T-helper 9 cell (primary cell): ENCODE measurements at places on chromosomes 2 and 18.

- no peak for DNase-seq
Measured at GRCh38 chr2:152537081-152537651, 180.1 kb downstream of the PRPF40A start.

GRCh38 chr18:22296304-22296703 lies 121.4 kb downstream of the CTAGE1 start:
- DNase-seq = no peak

DNA sequence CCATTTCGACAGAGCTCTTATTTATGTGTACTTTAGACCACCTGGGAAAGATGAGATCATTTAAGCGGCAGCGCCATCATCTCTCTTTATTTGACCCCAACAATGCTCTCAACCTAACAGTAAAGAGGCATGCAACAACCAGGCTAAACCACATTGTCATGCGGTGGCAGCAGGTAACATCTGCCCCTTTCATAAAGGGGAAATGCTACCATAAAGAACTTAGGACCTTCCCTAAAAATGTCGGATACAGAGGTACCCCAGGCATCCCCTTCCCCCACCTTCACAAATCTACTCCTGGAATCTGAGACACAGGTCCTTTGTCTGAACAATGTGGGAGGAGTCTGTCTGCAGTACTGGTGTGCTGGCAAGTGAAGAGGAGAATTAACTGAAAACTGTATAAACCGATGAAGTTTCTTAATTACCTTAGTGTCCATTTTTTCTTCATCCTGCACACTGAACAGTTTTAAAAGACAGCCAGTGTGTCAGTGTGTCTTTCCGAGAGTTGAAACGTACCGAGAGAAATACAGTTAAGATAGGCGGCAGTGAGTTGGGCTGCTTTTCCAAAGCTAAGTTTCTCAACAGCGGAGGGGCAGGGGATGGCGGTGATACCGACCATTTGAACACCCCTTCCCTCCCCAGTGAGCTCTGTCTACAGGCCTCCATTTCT lies 1.9 kb downstream of the MEX3C start:
- DNase-seq = peak; percentile 12

- no peak for DNase-seq
Measured at GRCh38 chr2:61229936-61230335, 67.9 kb downstream of the C2orf74 start.

DNA sequence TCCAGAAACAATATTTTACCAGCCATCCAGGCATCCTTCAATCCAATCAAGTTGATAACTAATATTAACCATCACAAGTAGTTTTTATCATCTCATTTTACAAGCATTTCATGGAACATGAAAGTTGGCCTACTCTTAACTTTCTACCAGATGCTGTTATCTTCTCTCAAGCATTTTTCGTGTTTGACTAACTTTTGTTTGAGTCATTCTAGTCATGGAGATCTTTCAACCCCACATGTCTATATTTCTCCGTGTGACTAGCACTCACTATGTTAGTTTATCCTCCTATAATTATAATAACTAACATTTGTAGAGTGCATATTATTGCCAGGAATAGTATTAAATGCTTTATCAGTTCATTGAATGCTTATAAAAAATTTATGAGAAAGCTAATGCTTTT lies 307.0 kb upstream of the CWC22 start:
- no peak for DNase-seq

DNA sequence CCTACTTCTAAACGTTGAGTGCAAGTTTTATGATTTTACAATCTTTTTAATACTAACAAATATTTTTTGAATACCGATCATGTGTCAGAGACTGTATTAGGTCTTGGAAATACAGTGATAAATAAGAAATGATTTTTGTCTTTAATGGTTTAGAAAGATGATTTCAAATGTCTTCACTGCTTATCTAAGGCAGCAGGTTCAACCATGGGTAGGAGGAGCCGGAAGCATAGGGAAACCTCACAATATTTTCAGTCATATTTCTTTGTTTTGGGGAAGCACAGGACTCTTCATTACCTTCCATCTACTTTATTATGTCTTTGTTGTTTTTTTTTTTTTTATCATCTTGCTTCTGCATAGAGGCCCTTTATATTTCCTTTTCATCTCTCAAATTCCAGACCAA lies 165.2 kb upstream of the EPC2 start:
- no peak for DNase-seq

DNA sequence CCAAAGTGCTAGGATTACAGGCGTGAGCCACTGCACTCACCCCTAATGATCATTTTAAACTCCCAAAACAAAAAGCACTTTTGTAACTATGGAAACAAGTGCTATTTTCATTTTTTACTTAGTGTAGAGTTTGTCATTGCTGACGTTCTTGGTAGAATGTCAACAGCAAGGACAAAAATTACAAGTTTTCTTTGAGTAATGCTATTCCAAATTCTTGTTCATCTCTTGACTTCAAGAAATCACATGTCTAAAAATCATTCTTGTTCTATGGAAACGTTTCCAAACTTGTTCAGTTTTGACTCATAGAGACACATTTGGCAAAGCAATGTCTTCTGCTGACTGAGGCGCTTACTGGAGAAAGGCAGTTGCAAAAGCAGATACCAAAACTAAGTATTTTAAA lies 82.6 kb downstream of the MBP start:
- DNase-seq = no peak

GRCh38 chr2:224572338-224572737 lies 12.8 kb downstream of the CUL3 start:
- no peak for DNase-seq

DNA sequence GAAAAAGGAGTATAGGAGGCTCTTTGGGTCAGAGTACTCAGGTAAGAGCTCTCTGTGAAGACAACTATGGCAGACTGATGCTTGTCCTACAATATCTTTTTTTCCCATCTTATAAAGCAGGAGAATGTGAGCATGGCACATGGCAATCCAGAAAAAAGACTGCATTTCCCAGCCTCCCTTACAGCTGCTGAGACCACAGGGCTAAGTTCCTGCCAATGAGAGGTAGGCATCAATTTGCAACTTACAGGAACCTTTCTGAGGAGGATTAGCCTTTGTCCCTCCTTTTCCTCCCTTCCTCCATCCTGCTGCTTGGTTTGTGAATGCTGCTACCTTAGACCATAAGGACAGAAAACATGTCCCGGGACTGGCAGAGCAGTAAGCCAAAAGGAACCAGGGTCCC lies 37.8 kb upstream of the ST8SIA5 start:
- DNase-seq = no peak

- DNase-seq = peak; percentile 11
Measured at GRCh38 chr2:10123281-10123680, 742 bp downstream of the RRM2 start.

DNA sequence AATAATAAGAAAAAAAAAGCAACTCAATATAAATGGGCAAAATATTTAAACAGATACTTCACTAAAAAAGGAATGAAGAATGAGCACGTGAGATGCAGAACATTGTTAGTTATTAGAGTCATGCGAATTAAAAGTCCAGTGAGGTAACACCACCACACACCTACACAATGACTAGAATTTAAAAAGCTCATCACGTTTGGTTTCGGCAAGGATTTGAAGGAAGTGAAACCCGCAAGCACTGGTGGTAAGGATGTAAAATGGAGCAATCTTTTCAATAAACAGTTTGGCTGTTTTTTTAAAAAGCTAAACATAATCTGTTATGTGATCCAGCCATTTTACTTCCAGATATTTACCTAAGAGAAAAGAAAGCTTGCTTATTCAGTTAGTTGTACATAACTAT lies 1181.6 kb upstream of the CELF4 start:
- DNase-seq = no peak

DNA sequence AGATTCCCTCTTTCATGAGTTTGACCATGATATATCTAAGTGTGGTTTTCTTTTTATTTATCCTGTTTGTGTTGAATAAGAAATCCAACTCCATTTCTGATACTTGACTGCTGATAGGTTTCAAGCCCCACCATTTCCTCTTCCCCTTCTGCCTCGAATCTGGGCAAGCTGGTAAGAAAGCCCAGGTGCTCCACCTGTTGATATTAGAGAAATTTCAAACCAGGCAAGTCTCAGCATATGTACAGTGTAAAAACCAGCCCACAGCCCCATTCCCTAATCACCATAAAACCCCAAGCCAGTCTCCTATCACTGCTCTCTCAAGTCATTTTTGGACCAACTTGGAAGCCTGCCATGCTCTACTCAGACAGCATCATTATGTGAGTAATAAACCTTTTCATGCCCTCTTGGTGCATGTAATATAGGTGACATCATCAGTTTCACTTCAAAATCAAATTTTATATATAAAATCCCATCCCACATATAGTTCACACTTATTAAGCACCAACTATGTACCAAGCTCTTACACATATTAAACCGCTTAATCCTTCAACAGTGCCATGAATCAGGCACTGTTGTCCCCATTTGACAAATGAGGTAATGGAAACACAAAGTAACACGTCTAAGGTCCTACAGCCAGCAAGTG lies 46.6 kb downstream of the SMAD2 start:
- no peak for DNase-seq

DNA sequence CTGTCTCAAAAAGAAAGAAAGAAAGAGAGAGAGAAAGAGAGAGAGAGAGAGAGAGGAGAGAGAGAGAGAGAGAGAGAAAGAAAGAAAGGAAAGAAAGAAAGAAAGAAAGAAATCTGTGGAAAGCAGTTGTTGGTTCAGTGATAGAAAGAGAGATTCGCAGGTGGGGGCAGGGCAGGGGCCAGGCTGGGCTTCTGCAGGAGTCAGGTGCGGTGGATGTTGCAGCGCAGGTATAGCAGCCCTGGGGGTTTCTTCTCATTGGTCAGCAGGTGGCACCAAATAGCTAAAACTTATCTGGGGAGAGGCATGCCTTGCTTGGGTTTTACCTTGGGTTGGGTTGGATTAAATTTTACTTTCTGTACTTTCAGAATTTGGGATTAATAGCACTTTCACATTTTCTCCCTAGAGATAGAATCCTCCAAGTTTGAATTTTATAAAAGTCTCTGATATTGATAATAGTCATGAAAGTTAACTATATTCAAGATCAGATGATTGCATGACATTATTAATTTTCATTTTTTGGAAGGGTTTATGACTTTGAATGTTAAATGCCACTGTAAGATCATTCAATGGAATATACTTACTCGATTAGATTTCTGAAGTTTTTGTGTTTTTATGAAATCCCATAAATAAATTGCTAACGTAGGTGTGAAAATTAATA lies 66.6 kb downstream of the SPTBN1 start:
- peak; percentile 46 for DNase-seq

DNA sequence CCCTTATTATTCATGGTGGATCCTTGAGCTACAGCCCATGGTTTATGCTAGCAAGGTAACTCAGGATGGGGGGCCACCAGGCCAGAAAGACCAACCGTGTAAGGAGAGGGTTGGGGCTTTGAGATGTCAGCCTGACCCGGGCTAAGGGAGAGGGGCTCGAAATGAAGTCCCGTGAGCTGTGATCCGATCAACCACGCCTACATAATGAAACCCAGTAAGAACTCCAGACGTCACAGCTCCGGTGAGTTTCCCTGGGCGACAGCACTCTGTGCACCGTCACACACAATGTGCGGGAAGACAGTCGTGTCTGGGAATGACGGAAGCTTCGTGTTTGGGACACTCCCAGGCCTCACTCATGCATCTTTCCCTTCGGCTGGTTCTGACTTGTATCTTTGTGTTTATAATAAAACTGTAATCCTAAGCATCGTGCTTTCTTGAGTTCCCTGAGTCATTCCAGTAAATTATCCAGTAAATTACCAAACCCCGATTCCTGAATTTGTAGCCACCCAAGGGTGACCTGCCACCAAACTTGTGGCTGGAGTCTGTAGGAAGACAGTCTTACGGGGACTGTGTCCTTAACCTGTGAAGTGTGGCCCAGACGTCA lies 44.2 kb downstream of the CYP27C1 start:
- no peak for DNase-seq

GRCh38 chr2:140714586-140714985 lies 1416.2 kb downstream of the LRP1B start:
- no peak for DNase-seq

GRCh38 chr2:14303366-14304115 lies 329.0 kb upstream of the LRATD1 start:
- DNase-seq = no peak

GRCh38 chr2:202237787-202238233 lies 587 bp downstream of the SUMO1 start:
- DNase-seq = no peak

GRCh38 chr18:80147037-80147417 lies 38.0 kb downstream of the ADNP2 start:
- no peak for DNase-seq

- no peak for DNase-seq
Measured at GRCh38 chr2:113848758-113849415, 41.0 kb upstream of the ACTR3 start.

DNA sequence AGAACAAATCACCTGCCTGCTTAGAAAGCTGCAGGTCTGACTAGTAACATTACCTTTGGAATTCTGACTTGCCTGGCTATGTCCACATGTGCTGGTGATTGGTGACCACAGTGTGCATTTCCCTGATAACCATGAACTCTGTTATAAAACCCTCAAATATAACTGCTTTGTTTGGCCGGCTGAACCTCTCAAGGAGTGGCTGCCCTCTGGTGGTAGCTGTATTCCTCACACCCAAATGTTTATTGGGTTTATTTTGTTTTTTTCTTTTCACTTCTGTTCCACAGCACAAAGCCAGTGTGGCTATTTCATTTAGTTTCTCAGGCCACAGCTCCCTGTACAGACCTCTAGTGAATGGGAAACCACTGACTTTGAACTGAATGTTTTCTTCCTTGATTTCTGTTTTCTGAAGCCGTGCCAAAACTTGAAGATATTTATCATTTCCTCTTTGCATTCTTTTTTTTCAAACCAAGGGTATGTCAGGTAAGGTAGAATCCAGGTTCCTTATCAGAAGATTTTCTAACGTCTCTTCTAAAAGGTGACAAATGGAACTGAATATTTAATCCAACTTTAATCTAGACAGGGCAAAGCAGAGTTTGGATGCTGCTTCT lies 549.0 kb upstream of the VRK2 start:
- DNase-seq = no peak

- DNase-seq = no peak
Measured at GRCh38 chr18:59029663-59030429, 109.8 kb upstream of the SEC11C start.

- DNase-seq = no peak
Measured at GRCh38 chr2:65292461-65293011, 64.9 kb downstream of the ACTR2 start.

- DNase-seq = no peak
Measured at GRCh38 chr2:234556848-234557573, 60.1 kb upstream of the ARL4C start.

- no peak for DNase-seq
Measured at GRCh38 chr2:776038-776437, 98.8 kb upstream of the TMEM18 start.

- DNase-seq = no peak
Measured at GRCh38 chr2:12257476-12257875, 459.3 kb upstream of the TRIB2 start.

- DNase-seq = no peak
Measured at GRCh38 chr2:134137182-134137611, 116.7 kb upstream of the MGAT5 start.

DNA sequence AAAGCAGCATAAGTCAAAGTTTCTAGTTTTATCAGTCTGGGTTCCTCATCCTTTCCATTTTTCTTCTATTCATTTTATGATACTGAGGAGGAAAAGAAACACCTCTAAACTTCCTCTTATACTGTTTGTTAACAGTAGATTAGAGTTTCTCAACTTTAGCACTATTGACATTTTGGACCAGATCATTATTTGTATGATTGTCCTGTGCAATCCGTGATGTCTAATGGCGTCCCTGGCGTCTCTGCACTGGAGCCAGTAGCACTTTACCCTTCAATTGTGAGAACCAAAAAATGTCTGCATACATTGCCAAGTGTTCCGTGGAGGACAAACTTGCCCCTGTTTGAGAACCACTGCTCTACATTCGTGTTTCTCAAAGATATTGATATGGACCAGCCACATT lies 25.2 kb downstream of the PTPN4 start:
- no peak for DNase-seq

GRCh38 chr2:101337877-101338276 lies 29.4 kb upstream of the RNF149 start:
- no peak for DNase-seq
